ENCODE measurements at places on chromosomes 7 and 10. TPM values are rescaled to one million over a fixed set of nuclear protein-coding genes. Genes with fewer than 3 reads are reported as not detected.

DNA sequence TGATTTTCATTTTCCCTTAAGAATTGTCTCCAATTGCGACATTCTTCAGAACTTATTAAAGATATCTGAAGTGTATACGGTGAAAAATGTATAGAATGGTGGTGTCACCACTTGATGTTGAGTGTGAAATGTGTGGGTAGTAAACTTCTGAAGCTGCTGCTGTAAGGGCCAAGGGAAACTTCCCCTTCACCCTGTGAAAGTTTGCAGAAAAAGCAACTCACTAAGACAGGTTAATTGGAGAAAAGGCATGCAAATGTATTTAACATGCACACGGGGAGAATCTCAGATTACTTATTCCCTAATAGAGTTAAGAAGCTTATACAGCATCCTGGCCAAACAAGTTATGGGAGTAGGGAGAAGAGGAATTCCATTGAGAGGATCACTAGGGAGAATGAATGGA lies 173.0 kb downstream of the NSUN6 start:
- H3K27me3 ChIP-seq: no peaks in the 10 kb centered on the region
- no peak for DNase-seq
- H3K27ac ChIP-seq: no peak overlapping the region
- H3K36me3 ChIP-seq: no peaks in the 10 kb centered on the region
- no peak overlapping the region for H3K4me3 ChIP-seq

DNA sequence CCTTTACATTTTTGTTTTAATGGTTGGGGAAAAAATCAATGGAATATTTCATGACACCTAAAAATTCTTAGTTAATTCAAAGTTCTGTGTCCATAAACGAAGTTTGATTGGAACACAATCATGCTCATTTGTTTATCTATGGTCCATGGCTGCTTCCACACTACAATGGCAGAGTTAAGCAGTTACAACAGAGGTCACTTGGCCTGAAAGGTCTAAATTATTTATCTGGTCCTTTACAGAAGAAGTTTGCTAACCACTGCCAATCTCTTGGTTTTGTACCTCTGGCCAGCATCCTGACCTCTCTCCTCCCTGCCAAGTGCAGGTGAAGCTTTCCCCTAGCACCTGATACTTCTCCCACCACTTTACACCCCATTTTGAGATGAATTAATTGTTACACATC lies 61.5 kb downstream of the SRPK2 start:
- H3K4me1 ChIP-seq: no peaks in the 10 kb centered on the region
- H3K27ac ChIP-seq: no peak overlapping the region
- H3K4me3 ChIP-seq: no peak overlapping the region
- H3K36me3 ChIP-seq: no peaks in the 10 kb centered on the region

The MMS19 gene
- 71.3 TPM for total RNA-seq

- no peaks in the 10 kb centered on the region for H3K4me1 ChIP-seq
- H3K4me3 ChIP-seq: no peak overlapping the region
- no peaks in the 10 kb centered on the region for H3K27me3 ChIP-seq
- no peak for DNase-seq
- H3K27ac ChIP-seq: no peak overlapping the region
These were observed 435.2 kb upstream of the AUTS2 start for GRCh38 chr7:69162931-69163670.

The SPDYE1 gene
- not detected for total RNA-seq

- no peaks in the 10 kb centered on the region for H3K36me3 ChIP-seq
- H3K27me3 ChIP-seq: no peaks in the 10 kb centered on the region
- H3K4me1 ChIP-seq: no peaks in the 10 kb centered on the region
- no peak overlapping the region for H3K27ac ChIP-seq
- no peak for DNase-seq
These were observed 151.5 kb downstream of the GLI3 start for GRCh38 chr7:42085531-42085930.
